ENCODE measurements at places on chromosomes 5 and 9.

- no peak for DNase-seq
Observed at GRCh38 chr9:75376680-75377254, 288.5 kb downstream of the OSTF1 start.

GRCh38 chr9:35664531-35665470 is at the start of gene ARHGEF39:
Gene ARHGEF39, minus strand, starts transcription at chr9:35665195. Its CDS starts 26 bp downstream, at chr9:35665169.
- DNase-seq = peak; percentile 41

DNA sequence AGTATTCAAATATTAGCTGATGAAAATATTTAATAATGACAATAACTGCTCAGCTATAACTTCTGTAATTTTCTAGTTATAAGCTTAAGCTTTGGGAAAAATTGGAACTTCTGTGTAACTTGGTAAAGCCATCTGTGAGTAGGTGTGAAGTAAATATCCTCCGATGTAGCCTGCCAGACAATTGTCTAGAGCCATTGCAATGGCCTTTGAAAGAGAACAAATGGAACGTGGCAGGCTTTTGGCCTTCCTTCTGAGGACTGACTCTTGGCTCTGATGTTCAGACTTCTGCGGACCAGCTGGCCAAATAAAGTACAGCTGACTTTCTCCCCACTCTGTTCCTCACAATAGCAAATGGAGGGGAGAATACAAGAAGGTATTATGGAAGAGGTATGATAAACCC is 203.4 kb upstream of the NMUR2 start:
- DNase-seq = no peak

DNA sequence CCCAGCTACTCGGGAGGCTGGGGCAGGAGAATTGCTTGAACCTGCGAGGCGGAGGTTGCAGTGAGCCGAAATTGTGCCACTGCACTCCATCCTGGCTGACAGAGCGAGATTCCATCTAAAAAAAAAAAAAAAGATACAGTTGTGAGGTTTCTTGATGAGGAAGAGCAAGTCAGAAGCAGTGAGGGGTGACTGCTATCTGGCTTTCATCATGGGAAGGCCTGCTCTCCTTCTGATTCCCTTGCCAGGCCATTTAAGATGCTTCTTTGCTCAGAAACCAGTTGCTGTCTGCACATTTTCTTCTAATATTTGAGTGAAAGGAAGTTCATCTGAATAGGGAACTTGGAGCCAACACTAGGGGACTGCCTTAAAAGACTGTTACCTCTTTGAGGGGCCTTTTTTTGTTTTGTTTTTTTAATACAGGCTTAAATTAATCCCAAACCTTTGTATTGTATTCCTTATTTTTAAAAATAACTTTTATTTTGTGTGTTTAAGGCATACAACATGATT is 201.9 kb downstream of the ARHGAP26 start:
- no peak for DNase-seq

GRCh38 chr9:116152390-116152789 is 1.2 kb upstream of the PAPPA start:
- no peak for DNase-seq

DNA sequence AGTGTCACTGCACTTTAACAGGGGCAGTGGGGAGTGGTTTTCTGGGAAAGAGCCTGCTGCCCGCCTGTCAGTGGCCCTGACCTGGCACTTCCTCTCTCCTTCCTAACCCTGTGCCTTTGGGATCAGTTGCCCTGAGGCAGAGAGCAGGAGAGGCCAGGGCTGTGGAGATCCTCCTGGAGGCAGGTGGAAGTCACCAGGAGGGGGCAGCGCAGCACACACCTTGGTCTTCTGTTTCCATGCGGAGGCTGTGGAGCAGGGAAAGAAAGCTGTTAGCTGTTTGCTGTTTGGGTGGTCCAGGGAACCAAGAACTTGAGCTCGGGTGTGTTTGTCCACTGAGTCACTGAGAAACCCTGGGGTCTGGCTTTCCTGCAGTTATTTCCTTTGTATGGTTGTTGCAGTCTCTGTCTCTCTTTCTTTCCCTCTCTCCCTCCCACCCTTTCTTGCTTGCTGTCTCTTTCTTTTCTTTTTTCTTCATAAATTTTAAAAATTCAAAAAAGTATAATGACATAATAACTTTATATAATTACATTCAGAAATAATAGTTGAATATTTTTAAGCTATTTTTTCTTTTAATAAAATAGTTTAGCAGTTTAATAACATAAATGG is 28.1 kb downstream of the NTRK2 start:
- no peak for DNase-seq

- DNase-seq = no peak
Observed at GRCh38 chr9:121868626-121869025, 217.2 kb downstream of the DAB2IP start.
